ENCODE measurements at places on chromosomes 11 and 22.

GRCh38 chr11:70352100-70352499 lies 46.2 kb upstream of the CTTN start:
- DNase-seq = no peak

GRCh38 chr11:95279921-95280868 lies 49.2 kb upstream of the SESN3 start:
- DNase-seq = no peak

DNA sequence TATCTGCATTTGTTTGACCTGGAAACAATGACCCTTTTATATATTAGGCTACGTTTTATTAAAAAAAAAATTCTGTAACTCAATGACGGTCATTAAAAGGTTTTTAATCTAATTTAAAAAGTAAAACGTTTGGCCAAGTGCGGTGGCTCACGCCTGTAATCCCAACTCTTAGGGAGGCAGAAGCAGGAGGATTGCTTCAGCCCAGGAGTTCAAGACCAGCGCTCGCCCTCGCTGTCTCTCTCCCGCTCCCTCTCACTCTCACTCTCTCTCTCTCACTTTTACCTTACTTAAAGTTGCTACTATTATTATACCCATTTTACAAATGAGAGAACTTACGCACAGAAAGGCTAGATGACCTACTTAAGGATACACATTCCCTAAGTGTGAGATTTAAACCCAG lies 814 bp upstream of the NARS2 start:
- DNase-seq = no peak

DNA sequence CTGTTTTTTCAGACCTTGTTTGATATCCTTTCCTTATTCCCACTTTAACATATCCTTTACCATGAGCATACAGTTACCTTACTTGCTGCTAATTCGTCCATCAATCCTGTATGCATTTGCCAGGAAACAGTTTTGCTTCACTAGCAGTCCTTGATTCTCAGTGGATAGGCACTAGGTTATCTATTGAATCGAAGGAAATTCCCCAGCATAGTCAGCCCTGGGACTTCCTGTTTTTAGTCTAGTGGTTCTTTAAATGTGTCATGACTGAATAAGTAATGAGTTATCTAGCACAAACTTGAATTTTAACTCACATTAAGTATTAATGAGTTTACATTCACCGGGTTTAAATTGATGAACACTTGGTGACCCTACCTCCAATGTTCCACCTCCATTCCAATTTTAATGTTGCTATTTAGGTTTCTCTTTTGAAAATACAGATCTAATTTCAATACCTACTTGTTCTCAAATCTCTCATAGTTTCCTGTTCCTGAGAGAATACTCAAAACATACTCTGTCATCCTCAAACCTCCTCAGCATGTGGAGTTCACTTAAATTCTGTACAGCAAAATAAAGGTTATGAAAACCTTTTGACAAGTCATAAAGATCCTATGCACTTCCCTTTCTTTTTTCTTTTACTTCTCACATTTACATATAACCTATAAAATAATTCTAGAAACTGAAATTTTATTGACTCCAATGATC lies 1375.1 kb upstream of the TENM4 start:
- no peak for DNase-seq

DNA sequence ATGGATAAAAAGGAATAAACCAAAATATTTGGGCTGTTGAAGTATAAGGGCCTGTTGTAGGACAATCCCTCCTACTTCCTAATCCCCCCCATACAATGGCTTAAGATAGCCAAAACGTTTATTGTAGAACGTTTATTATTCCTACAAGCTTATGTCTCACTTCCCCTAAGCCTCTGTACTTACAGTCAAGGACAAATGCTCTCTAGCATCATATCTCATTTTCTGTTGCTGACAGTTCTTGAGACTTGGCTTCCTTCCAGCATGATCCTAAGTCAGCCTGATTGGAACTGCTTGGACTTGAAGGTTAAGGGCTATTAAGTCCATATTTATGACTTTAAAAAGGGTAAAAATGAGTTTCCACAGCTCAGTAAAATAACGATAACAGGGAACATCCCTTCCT lies 8.8 kb downstream of the MISFA start:
- DNase-seq = no peak

DNA sequence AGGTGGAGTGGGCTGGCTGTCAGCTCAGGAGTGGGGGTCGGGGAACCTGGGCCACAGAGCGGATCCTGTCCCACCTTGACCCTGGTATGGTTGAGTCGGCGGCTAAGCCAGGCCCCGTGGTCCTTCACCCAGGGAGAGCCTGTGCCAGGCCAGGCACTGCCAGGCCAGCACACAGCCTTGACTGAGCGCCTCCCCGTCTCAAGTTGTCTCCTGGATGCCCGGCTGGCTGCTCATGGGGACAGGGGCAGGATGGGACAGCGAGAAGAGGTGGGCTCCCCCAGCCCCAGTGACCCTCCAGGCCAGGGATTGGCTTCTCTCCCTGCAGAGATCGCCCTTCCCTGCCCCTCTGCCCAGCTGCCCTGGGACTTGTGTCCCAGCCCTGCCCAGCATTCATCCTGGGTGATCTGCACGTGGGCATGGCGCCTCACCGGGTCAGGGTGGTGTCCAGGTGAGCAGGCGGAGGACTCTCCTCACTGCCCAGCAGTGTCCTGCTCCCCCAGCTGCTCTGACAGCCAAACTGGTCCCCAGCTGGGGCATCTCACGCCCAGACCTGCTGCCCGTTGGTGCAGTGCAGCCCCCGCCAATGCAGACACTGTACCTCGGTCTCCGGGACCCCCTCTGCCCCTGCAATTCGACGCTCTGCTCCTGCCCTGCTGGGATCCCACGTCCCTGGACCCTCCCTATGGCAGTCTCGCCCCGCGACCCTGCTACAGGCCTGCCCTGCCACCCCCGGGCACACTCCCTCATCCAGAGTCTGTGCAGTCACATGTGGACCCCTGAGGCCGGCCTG lies 28.8 kb upstream of the CCDC188 start:
- DNase-seq = no peak

DNA sequence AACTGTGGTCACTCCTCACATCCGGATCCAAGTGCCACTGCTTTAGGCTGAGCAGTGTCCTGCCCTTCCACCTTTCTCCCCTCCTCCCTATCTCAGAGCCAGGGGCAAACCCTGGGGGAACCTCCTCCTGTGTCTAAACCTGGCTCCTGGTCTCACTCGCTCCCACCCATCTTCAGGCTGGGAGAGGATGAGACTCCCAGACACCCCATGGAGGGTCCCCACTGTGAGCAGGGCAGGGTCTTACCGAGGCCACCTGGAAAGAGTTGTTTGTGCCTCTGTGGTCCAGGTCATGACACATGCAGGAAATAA lies 93.6 kb downstream of the PDE2A start:
- no peak for DNase-seq

DNA sequence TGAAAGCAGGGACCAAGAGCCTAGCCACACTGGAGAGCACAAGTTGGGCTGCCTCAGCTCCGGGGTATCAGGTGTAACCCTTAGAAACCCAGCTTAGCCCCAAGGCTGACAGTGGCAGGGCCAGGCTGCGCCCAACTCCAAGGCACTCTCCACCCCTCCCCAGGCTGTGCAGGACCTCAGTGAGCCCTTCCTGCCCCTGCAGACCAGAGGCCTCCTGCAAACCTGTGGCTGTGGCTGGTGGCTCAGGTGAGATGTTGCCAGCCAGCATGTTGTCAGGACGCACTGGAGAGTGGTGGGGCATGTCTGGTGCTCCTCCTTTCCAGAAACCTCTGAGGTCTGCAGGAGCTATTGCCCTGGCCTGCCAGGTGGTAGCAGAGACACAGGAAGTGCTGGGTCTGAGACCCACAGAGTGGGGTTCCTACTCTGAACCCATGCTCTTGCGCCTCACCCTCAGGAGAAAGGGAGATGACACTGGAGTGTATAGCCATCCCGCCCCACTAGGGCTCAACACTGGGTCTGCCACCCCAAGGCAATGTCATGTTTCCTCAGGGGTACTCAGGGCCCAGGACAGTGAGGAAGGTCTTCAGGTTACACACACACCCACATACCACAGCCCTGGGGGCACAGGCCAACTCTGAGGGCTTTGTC lies 2.4 kb upstream of the SCARF2 start:
- DNase-seq = no peak

Measured in activated T-cell treated with anti-CD3 and anti-CD28 coated beads for 48 hours (primary cell).